ENCODE measurements at places on chromosomes 6 and 20.

- no peak for DNase-seq
Measured at GRCh38 chr6:164087870-164088269, 673.4 kb downstream of the QKI start.

DNA sequence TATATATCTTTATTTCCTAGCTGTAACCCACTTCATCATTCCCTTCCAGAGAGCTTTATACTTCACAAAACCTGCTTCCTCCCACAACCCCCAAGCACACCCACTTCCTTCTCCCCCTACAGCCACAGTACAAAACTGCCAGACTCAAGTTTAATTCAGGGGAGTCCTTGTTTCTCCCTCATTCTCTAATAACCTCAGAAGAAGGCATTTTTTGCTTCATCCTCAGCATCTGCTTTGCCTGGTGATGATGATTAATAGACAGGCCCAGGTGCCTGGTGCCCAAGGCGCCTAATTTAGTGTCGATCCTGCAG, 414.3 kb downstream of the KIF16B start:
- DNase-seq, result no peak

- no peak for DNase-seq
Measured at GRCh38 chr20:49858076-49858585, 45.5 kb downstream of the SLC9A8 start.

GRCh38 chr6:157790548-157791160, 32.4 kb upstream of the SNX9 start:
- no peak for DNase-seq

GRCh38 chr20:20085812-20086211, 33.5 kb downstream of the CFAP61 start:
- no peak for DNase-seq

- no peak for DNase-seq
Measured at GRCh38 chr6:137731600-137731959, 135.5 kb upstream of the TNFAIP3 start.

- no peak for DNase-seq
Measured at GRCh38 chr6:166934174-166934573, 22.2 kb downstream of the RNASET2 start.

- no peak for DNase-seq
Measured at GRCh38 chr6:118768904-118769325, 117.5 kb upstream of the CEP85L start.

DNA sequence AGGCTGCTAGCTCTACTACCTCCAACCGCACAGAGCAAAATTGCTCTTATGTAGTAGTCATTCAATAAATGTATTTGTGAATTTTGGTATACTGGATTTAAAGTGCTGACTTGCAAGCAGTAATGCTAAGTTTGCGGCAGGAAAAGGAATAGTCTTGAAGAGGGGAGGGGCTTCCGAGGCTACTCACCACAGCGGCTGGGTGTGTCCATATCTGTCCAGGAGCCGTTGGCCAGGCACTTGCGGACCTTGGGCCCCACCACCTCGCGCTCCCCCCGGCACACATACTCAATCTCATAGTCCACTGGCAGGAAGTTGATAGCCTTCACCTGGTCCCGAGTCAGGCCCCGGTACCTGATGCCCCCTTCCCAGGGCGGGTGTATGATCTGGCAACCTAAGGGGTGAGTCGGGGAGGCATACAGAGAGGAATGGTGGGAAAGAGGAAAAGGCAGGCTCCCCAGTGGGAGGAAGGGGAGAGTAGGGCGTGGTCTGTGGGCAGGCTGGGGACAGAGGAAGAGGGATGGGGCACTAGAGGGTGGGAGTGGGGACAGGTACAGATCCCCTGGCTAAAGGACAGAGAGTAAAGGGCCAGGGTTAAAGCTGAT, 1.7 kb downstream of the GABBR1 start:
- no peak for DNase-seq

- DNase-seq, result no peak
Measured at GRCh38 chr6:132218059-132218696, 183.1 kb downstream of the MOXD1 start.

GRCh38 chr6:104955491-104955890, 1.4 kb upstream of the LIN28B start:
- DNase-seq, result no peak

- no peak for DNase-seq
Measured at GRCh38 chr6:97138581-97138980, 144.4 kb downstream of the MMS22L start.

- no peak for DNase-seq
Measured at GRCh38 chr6:111200350-111201243, 113.3 kb downstream of the SLC16A10 start.

GRCh38 chr20:44714701-44715498, at the start of gene CCN5:
Gene CCN5, plus strand, starts transcription at chr20:44715369. Its CDS starts 22 bp downstream, at chr20:44715391.
- DNase-seq, result no peak

DNA sequence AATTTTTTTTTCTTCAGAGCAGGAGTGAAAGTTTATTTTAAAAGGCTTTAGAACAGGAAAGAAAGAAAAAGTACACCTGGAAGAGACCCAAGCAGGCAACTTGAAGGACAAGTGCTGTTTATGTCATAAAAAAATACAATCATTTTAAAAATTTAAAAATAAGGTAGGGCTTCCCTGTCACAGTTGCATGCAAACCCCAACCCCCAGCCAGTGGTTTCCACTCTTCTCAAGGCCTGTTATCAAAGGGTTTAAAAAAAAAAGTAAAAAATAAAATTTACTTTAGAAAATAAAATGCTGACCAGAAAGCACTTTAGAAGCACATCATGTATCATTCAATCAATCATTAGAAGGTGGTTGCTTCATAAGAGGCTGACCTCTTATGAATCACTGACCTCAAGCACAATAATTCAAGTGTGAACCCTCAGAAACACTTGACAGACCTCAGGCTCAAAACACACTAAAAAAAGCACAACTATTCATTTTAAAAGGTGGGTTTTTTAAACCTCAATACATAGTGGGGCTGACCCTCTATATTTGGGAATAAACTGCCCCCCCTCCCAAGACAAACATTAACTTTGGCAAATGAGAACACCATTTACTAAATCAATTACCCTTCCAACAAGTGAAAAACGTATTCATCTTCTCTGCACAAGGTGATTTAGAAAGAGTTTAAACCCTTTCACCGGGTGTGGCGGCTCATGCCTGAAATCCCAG, 15.6 kb downstream of the ILRUN start:
- no peak for DNase-seq

GRCh38 chr6:108591040-108591816, 30.5 kb downstream of the FOXO3 start:
- DNase-seq, result no peak

DNA sequence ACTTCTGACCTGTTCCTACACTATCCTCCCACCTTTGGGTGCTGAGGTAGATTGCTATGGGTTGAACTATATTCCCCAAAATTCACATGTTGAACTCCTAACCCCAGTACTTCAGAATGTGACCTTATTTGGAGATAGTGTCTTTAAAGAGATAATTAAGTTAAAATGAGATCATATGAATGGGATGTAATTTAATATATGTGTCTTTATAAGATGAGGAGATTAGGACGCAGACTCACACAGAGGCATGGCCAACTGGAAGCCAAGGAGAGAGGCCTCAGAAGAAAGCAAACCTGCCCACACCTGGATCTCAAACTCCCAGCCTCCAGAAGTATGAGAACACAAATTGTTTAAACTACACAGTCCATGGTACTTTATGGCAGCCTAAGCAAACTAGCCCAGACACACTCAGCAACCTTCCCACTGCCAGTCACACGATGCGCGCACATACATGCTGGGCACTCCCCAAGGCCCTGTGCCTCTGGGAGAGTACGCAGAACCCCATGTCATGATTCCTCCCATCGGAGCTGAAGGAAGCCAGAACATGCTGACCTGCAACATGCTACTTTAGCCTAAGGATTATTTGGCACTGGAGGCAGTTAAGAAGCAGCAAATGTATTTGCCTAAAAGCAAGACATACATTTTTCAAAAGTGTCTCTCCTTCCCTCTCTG, 8.9 kb upstream of the SLC22A1 start:
- no peak for DNase-seq

DNA sequence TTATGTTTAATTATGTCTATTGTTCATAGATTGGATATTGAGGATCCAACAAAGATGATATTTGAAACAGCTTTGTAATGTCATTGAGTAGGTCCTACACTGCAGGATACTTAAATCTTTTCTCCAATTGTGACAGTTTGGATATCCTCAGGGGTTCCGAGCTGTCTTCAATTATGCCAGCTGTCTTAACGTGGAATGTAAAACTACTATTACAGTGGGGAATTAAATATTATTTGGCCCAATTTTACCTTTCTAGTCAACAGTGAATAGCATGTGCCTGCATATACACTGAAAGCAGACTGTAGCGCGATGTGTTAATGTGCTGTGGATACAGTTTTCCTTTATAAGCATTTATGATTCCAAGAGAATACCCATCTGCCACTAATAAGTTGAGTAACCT, 156.9 kb downstream of the GRIK2 start:
- no peak for DNase-seq

DNA sequence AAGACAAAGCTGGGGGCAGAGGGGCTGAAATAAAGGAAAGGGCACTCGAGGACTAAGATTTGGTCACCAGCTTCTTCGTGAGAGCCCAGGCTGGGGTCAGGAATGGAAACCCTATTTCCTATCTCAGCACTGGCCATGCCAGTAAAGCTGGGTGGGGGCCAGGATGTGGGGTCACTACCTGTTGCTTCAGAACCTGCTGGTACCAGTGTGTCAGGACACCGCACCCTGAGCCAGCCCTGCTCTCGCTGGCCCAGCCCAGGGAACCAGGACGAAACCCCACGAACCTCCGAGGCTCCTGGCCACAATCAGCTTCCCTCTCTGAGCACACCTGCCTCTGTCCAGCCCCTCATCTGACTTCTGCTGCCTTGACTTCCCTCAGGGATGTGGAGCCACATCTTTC, 2.1 kb downstream of the CDSN start:
- DNase-seq, result no peak

- no peak for DNase-seq
Measured at GRCh38 chr6:120260636-120261035, 911.1 kb upstream of the MAN1A1 start.

GRCh38 chr6:149154261-149154821, 163.2 kb upstream of the TAB2 start:
- DNase-seq, result no peak

GRCh38 chr6:137095651-137096238, 51.0 kb upstream of the IL20RA start:
- no peak for DNase-seq

GRCh38 chr6:116102873-116103272, 2.2 kb downstream of the NT5DC1 start:
- DNase-seq, result no peak

DNA sequence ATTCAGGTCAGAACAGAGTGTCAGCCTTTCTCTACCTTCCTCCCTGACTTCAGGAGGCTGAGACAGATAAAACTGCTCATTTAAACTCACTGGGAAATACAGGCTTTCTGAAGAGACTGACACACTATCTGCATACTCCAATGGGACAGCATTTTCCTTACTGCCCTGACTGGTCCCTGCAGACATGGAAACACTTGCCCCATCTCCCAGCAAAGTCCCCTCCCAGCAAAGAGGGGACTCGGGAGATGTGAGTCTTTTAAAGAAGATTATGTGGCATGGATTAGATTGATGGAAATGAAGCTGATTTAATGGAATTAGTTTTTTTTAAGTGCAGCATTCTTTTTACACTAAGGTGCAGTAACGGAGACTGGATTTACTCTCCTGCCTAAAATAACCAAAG, 90.8 kb downstream of the CFAP61 start:
- no peak for DNase-seq

DNA sequence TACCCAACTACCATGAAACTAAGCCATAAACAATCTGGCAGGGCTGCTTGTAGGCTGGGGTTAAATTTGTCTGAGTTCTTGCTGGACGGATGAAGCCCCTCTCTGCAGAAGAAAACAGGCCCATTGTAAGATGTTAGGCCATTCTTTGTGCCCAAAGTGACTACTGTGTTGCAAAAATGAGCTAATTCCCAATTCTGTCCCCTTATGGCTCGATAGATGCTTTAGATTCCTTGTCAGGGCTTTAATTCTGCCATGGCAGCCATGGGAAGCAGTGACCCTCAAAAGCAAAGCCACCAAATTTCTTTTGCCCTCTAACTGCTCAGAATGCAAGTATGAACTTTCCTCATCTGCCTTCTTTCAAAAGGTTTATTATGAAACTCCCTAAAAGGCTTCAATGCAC, 45.2 kb downstream of the LAMA4 start:
- no peak for DNase-seq

- no peak for DNase-seq
Measured at GRCh38 chr20:6057691-6058090, 3.8 kb upstream of the LRRN4 start.

DNA sequence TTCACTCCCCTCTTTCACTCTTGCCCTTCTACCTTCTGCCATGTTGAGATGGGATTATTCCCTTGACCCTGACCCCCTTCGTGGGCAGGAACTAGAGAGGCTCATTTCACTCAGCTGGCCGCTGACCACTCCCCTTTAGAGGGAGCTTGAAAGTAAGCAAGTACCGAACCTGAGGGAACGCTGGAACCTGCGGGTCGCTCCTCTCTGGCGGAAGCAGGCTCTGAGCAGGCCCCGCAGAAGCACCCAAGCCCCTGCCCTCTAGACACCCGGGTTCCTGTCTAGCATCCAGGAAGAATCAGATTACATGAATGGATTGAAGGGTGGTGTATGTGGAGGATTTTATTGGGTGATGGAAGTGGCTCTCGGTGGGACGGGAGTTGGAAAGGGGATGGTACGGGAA, 11.9 kb upstream of the MYCT1 start:
- no peak for DNase-seq

DNA sequence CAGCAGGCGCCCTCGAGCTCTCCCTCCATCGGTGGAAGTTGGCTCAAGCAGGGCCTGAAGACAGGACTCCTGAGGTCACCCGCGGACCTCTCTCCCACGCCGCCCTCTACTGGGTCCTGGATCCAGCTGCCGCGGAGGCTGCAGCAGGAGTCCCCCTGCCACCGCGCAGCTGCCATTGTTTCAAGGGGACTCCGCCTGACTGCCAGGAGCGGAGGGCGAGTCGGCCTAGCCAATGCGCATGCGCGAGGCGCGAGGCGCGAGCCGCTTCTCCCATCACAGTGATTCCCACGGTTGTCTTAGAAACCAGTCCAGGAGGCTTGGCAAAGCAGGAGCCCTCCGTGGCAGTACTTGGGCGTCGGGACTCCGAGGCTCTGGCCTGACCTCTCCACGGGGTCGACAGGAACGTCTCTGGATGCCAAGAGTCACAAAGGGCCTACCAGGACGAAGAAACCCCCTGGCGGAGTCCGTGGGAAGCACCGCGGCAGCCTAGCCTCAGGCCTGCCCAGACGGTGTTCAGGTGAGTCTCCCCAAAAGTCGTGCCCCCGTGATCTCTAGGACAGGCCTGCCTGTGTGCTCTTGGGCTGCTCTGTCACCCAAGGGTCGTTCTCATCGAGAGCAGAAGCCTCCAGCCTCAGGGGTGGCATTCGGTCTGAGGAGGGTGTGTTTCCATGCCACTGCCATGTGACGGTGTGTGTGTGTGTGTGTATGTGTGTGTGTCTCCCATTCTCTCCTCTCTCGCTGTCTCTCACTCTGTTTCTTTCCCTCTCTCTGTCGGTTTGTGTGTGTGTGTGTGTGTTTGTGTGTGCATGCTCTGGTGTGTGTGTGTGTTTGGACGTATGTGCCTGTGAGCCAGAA, 290.6 kb upstream of the ZNF337 start:
- peak; percentile 43 for DNase-seq

- no peak for DNase-seq
Measured at GRCh38 chr20:458776-459175, 3.6 kb downstream of the TBC1D20 start.
